A549 treated with DMSO at 1 μM for 4 hours (cell line): ENCODE measurements at places on chromosomes 1 and 21. TPM values are rescaled to one million over a fixed set of nuclear protein-coding genes. Genes with fewer than 3 reads are reported as not detected.

TMCO2 gene
- total RNA-seq: not detected in 5 replicates

DDAH1 gene
- total RNA-seq: 6.6 to 9.7 TPM (median 7.6 TPM) in 5 replicates

TMEM52 gene
- total RNA-seq: 0.64 to 1.1 TPM (median 0.81 TPM) in 5 replicates

RGS18 gene
- not detected in 5 replicates for total RNA-seq

ERICH3 gene
- total RNA-seq: not detected in 5 replicates

FAM78B gene
- 0.15 to 0.38 TPM (median 0.36 TPM) in 5 replicates for total RNA-seq

ANGPTL1 gene
- total RNA-seq: not detected in 5 replicates

FAM229A gene
- total RNA-seq: 1.8 to 5.2 TPM (median 4.0 TPM) in 5 replicates

HORMAD1 gene
- 6.0 to 9.4 TPM (median 7.8 TPM) in 5 replicates for total RNA-seq

ZFP69 gene
- not detected in 5 replicates for total RNA-seq

NEXN gene
- total RNA-seq: 4.6 to 7.1 TPM (median 5.1 TPM) in 5 replicates

SYTL1 gene
- 0.10 to 0.68 TPM (median 0.35 TPM) in 5 replicates for total RNA-seq

SPATA6 gene
- 0.82 to 2.8 TPM (median 1.6 TPM) in 5 replicates for total RNA-seq

HYI gene
- total RNA-seq: 13.3 to 16.7 TPM (median 13.9 TPM) in 5 replicates

ZYG11A gene
- total RNA-seq: 2.3 to 3.2 TPM (median 2.6 TPM) in 5 replicates

TNFSF4 gene
- 0.04 to 0.06 TPM (median 0.05 TPM) in 4 of 5 replicates, not detected in the other for total RNA-seq

RAB25 gene
- 0.14 TPM in 1 of 5 replicates, not detected in the others for total RNA-seq

CD1D gene
- total RNA-seq: 0.05 TPM in 1 of 5 replicates, not detected in the others

OLFML2B gene
- 0.34 to 0.92 TPM (median 0.52 TPM) in 5 replicates for total RNA-seq

HSPB7 gene
- total RNA-seq: 0.05 TPM in 1 of 5 replicates, not detected in the others

KCND3 gene
- total RNA-seq: 0.01 to 0.02 TPM in 2 of 5 replicates, not detected in the others

TMEM69 gene
- 18.7 to 19.8 TPM (median 19.2 TPM) in 5 replicates for total RNA-seq

TTC3 gene
- total RNA-seq: 29.5 to 43.2 TPM (median 35.3 TPM) in 5 replicates

TMEM269 gene
- 0.07 to 0.15 TPM (median 0.09 TPM) in 5 replicates for total RNA-seq

C8A gene
- not detected in 5 replicates for total RNA-seq

OLIG2 gene
- not detected in 5 replicates for total RNA-seq

KIF26B gene
- total RNA-seq: 0.02 to 0.14 TPM (median 0.05 TPM) in 5 replicates

THEMIS2 gene
- total RNA-seq: 0.40 to 1.7 TPM (median 0.83 TPM) in 5 replicates

PSRC1 gene
- total RNA-seq: 18.6 to 25.2 TPM (median 24.6 TPM) in 5 replicates

EFNA1 gene
- 30.6 to 50.0 TPM (median 37.3 TPM) in 5 replicates for total RNA-seq

TBX19 gene
- 0.59 to 1.0 TPM (median 0.86 TPM) in 5 replicates for total RNA-seq

NBPF19 gene
- 3.8 to 5.3 TPM (median 4.2 TPM) in 5 replicates for total RNA-seq

BCAR3 gene
- total RNA-seq: 53.0 to 74.2 TPM (median 57.1 TPM) in 5 replicates

DOCK7 gene
- total RNA-seq: 14.1 to 27.8 TPM (median 16.2 TPM) in 5 replicates

OXCT2 gene
- 0.39 to 0.66 TPM (median 0.45 TPM) in 5 replicates for total RNA-seq

GPATCH2 gene
- total RNA-seq: 7.5 to 10.3 TPM (median 9.3 TPM) in 5 replicates

OR6N1 gene
- total RNA-seq: not detected in 5 replicates

CRABP2 gene
- total RNA-seq: 9.9 to 13.9 TPM (median 11.1 TPM) in 5 replicates

ELOVL1 gene
- total RNA-seq: 138 to 168 TPM (median 144 TPM) in 5 replicates

BMP8B gene
- total RNA-seq: 3.8 to 4.8 TPM (median 4.4 TPM) in 5 replicates

CHIA gene
- total RNA-seq: not detected in 5 replicates

SPATA17 gene
- total RNA-seq: 2.1 to 3.7 TPM (median 2.6 TPM) in 5 replicates

FOXE3 gene
- 0.06 to 0.10 TPM (median 0.06 TPM) in 4 of 5 replicates, not detected in the other for total RNA-seq

CSF1 gene
- 20.2 to 27.9 TPM (median 27.0 TPM) in 5 replicates for total RNA-seq

HCRTR1 gene
- total RNA-seq: not detected in 5 replicates

SMCP gene
- total RNA-seq: not detected in 5 replicates

FCAMR gene
- 0.08 TPM in 1 of 5 replicates, not detected in the others for total RNA-seq

CLDN17 gene
- not detected in 5 replicates for total RNA-seq

BRINP3 gene
- not detected in 5 replicates for total RNA-seq

NASP gene
- 124 to 159 TPM (median 131 TPM) in 5 replicates for total RNA-seq

SEC22B gene
- total RNA-seq: 8.0 to 9.5 TPM (median 8.4 TPM) in 5 replicates

LYPD8 gene
- 0.11 to 0.32 TPM (median 0.17 TPM) in 3 of 5 replicates, not detected in the others for total RNA-seq

DISP3 gene
- total RNA-seq: 0.18 to 0.24 TPM (median 0.21 TPM) in 5 replicates

MCOLN2 gene
- total RNA-seq: 1.7 to 3.1 TPM (median 2.8 TPM) in 5 replicates

RHBG gene
- total RNA-seq: not detected in 5 replicates

CELA2A gene
- total RNA-seq: not detected in 5 replicates
